ENCODE measurements at places on chromosomes 16 and 17.

DNA sequence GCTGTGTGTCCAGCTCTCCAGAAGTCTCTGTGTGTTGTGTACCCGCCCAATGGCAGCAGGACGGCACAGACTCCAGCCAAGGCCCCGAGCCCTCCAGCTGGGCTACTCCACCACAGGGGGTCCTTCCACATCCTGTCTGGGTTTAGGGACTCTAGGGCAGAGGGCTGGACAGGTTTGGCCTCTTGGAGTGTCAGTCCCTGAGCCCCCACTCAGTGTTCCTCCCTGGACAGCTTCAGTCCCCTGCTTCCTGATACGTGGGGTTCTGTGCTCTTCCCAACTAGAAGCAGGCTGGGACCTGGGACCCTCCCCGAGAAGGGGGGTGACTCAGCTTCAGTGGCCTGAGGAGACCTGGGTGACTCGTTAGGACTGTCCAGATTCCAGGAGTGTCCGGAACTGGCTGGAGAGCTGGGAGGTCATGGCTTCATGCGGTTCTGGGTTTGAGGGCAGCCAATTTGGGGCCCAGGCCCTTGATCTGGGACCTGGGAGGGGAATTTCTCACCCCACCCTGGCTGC lies 4.2 kb downstream of the CDK3 start:
- peaks cover 2% of the 10 kb centered on the region for H3K36me3 ChIP-seq
- DNase-seq: no peak
- no peaks in the 10 kb centered on the region for H3K27me3 ChIP-seq
- no peak overlapping the region for H3K4me3 ChIP-seq
- peaks cover 5% of the 10 kb centered on the region for H3K4me1 ChIP-seq

DNA sequence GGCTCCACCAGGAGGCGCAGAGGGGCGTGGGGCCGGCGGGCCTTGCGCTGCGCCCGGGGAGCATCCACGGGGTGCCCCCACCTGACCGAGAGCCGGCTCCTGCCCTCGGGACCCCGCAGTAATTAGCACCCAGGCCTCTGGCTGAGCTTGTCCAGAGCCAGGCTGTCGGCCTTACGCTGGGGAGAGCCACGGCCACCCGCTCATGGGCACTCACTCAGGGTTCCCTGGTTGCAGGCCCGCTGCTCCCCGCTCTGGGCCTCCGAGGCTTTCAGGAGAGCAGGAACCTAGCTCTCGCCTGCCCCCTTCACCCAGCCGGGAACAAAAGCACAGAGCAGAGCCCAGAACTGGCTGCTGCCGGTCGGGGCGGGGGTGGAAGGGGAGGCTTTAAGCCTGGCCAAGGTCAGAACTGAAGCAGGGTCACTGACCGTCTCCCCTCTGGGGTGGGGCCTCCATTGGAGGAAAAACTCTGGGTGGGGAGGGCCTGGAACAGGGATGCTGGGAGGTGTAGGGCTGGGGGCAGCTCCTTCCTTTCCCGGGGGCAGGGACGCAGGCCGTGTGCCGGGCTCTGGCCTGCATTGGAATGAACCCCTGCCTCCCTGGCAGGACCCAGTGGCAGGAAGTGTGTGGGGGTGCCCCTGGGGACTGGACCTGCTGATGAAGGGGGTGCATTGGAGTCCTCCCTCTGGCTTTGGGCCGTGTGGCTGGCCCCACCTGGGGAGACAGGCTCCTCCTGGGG lies 12.3 kb downstream of the GLIS2 start:
- H3K27me3 ChIP-seq: peaks cover 8% of the 10 kb centered on the region
- no peaks in the 10 kb centered on the region for H3K4me1 ChIP-seq
- peak; percentile 82 for DNase-seq
- H3K4me3 ChIP-seq: peak overlapping the region; percentile 51

- DNase-seq: no peak
- H3K4me3 ChIP-seq: no peak overlapping the region
- H3K27ac ChIP-seq: no peak overlapping the region
- H3K27me3 ChIP-seq: peaks cover 38% of the 10 kb centered on the region
These were observed 2.2 kb downstream of the TOX3 start for GRCh38 chr16:52544703-52545102.

- H3K27ac ChIP-seq: peak within 1 kb of the TSS; percentile 91
- H3K27me3 ChIP-seq: peaks cover 7% of the 10 kb centered on the region
- H3K4me3 ChIP-seq: peak within 1 kb of the TSS; percentile 89
- DNase-seq: peak; percentile 97
These were observed at the start of gene MSI2 for GRCh38 chr17:57255776-57256681. Gene MSI2, plus strand, starts transcription at chr17:57256523. Its CDS starts 220 bp downstream, at chr17:57256743.

DNA sequence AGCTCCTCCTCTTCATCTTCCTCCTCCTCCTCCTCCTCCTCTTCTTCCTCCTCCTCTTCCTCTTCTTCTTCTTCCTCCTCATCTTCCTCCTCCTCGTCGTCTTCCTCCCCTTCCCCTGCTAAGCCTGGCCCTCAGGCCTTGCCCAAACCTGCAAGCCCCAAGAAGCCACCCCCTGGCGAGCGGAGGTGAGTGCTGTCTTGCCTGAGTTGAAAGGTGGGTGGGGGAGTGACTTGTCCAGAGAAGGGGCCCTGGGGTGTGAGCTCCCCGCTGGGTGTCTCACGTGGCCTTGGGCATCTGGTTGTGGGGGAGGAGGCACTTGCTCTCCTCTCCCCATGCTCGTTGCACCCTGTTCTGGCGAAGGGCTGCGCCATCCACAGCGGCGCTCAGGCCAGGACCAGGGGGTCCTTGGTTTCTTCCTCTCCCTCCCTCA lies 8.0 kb downstream of the ELOB start:
- H3K27me3 ChIP-seq: no peaks in the 10 kb centered on the region
- peaks cover 81% of the 10 kb centered on the region for H3K36me3 ChIP-seq
- no peak overlapping the region for H3K27ac ChIP-seq
- no peak for DNase-seq

DNA sequence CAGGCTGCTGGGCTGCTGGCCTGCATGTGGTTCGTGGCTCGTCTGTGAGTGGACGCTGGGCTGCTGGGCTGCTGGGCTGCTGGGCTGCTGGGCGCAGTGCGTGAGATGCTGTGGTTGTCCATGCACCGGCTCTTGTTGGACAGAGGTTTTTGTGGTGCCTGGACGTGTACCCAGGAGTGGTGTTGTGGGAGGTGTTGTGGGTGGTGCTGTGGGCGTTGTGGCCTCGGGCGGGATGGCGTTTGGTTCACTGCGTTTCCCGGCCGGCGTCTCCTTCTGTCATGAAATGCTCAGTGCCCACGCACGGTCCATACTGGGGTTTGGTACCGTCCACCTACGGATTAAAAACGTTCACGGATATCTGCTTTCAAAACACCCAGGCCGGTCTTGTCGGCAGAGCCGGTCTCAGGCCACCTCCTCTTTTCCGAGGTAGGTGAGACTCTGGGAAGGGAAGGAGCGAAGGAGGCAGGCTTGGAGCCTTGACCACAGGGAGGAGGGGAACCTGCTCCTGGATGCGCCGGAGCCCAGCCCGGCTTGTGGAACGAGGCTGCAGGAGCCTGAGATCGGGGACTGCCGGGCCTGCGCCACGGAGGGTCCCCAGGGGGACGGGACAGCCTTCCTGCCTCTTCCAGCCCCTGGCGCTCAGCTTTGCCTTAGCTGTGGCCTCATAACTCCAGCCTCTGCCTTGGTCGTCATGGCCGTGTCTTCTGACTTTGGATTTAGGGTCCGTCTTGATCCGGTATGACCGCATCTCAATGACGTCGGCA lies 29.8 kb upstream of the GNG13 start:
- no peaks in the 10 kb centered on the region for H3K36me3 ChIP-seq
- no peak for DNase-seq
- H3K4me3 ChIP-seq: no peak overlapping the region

- no peak for DNase-seq
- peaks cover 26% of the 10 kb centered on the region for H3K4me1 ChIP-seq
- H3K27ac ChIP-seq: peak overlapping the region; percentile 99
- H3K36me3 ChIP-seq: peaks cover 28% of the 10 kb centered on the region
These were observed 18.3 kb upstream of the NUDT16L1 start for GRCh38 chr16:4674926-4675530.

DNA sequence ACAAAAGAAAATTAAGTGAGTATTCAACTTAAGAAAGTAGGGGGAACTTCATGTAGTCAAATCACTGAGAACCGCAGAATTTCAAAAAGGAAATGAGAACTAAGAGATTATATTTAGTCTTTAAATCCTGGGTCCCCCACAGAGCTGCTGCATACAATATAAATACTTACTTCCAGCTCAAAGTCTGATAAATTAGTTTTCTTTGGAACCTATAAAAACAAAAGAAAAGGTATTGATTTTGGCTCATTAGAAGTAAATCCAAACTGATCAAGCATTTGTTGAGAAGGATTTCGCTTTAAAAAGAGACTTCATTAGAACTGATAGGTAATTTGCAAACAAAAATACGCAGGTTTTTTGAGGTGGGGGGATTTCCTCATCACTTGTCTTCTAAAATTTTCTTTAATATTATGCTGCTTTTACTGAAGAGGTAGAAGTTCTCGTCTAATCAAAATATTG lies 21.9 kb downstream of the PARN start:
- H3K27me3 ChIP-seq: no peaks in the 10 kb centered on the region
- no peaks in the 10 kb centered on the region for H3K4me1 ChIP-seq
- no peak overlapping the region for H3K4me3 ChIP-seq
- no peak overlapping the region for H3K27ac ChIP-seq

GRCh38 chr17:897970-898619 lies 81.5 kb downstream of the NXN start:
- H3K4me3 ChIP-seq: no peak overlapping the region
- DNase-seq: no peak
- no peaks in the 10 kb centered on the region for H3K36me3 ChIP-seq
- H3K4me1 ChIP-seq: no peaks in the 10 kb centered on the region
- no peak overlapping the region for H3K27ac ChIP-seq

GRCh38 chr17:67438667-67439066 lies 61.6 kb downstream of the PITPNC1 start:
- no peaks in the 10 kb centered on the region for H3K27me3 ChIP-seq
- peaks cover 66% of the 10 kb centered on the region for H3K4me1 ChIP-seq
- peak overlapping the region; percentile 62 for H3K27ac ChIP-seq
- DNase-seq: no peak
- H3K36me3 ChIP-seq: no peaks in the 10 kb centered on the region

- DNase-seq: peak; percentile 82
- no peak overlapping the region for H3K27ac ChIP-seq
- no peak overlapping the region for H3K4me3 ChIP-seq
These were observed 43.3 kb downstream of the BCAS3 start for GRCh38 chr17:60720763-60721531.

DNA sequence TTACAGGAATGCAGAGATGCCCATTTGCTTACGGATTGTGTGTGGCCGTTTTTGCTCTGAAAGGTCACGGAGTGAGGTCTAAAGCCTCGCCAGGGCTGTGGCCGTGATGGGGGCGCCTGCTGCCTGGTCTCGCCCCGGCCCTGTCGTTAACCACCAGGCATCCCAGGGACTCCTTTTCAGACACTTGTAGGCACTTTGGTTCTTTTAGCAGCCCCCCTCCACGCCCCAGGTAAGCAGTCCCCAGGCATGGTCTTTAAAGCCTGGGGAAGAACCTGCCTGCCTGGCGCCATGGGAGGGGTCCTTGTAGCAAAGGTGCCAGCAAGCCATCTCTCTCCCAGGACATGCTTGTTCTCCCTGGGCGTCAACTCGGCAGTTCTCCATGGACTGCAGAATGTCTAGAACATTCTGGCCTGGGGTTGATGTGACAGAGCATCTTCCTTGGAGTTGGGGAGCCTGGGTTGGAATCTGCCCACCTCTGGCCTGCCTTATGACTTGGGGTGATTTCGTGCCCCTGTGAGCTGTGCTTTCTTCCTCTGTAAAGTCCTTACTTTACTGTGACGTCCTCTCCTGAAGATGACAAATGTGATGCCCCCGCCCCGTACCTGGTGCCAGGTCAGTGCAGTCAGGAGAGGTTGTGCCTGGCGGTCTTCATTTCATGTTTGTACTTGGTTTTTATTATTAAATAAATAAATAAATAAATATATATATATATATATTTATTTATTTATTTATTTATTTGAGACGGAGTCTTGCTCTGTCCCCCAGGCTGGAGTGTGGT lies 5.4 kb downstream of the KCTD5 start:
- peaks cover 6% of the 10 kb centered on the region for H3K36me3 ChIP-seq
- peak overlapping the region; percentile 82 for H3K4me3 ChIP-seq
- peaks cover 24% of the 10 kb centered on the region for H3K4me1 ChIP-seq
- H3K27me3 ChIP-seq: no peaks in the 10 kb centered on the region
- no peak for DNase-seq
- H3K27ac ChIP-seq: peak overlapping the region; percentile 90

GRCh38 chr16:57092786-57093411 lies 516 bp downstream of the CPNE2 start:
- peaks cover 24% of the 10 kb centered on the region for H3K27me3 ChIP-seq
- no peaks in the 10 kb centered on the region for H3K36me3 ChIP-seq
- peak; percentile 87 for DNase-seq

- no peak for DNase-seq
- H3K4me1 ChIP-seq: peaks cover 36% of the 10 kb centered on the region
- no peak overlapping the region for H3K4me3 ChIP-seq
- H3K27ac ChIP-seq: no peak overlapping the region
- H3K27me3 ChIP-seq: peaks cover 12% of the 10 kb centered on the region
These were observed 9.1 kb upstream of the MMD start for GRCh38 chr17:55430541-55431288.

GRCh38 chr17:40443196-40443987 lies at the start of gene IGFBP4:
Gene IGFBP4, plus strand, starts transcription at chr17:40443450. Its CDS starts 286 bp downstream, at chr17:40443736.
- peak; percentile 93 for DNase-seq
- peaks cover 17% of the 10 kb centered on the region for H3K36me3 ChIP-seq
- H3K4me3 ChIP-seq: peak within 1 kb of the TSS; percentile 81
- H3K27ac ChIP-seq: peak within 1 kb of the TSS; percentile 89
- H3K27me3 ChIP-seq: peaks cover 2% of the 10 kb centered on the region

DNA sequence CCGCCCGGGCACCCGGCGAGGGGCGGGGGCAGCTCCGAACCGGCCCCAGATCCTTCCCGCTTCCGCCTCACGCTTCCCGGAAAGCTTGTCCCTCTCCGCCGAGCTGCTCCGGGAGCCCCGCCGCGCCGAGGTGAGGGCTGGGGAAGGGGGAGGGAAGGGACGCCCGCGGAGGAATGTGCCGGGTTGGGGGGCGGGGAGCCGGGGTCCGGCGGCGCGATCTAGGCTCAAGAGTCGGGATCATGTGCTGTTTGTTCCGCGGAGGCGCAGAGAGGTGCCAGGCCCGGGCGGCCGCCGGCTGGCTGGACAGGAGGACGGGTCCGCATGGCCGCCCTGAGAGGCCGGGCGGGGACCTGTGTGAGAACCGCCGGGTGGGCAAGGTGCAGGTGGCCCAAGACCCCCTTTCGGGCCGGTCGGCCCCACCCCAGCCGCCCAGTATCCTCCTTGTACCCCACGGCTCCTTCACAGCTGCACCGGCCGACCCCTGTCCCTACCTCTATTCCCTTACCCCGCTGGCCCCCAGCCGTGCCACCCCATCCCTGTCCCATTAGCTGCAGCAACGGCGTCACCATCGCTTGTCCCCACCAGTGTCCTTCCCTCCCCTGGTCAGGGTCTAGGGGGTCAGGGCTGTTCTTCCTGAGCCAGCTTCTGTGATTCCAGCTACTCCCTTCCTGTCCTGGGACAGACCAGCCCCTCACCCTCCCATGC lies 429 bp downstream of the KIF1C start:
- peak overlapping the region; percentile 82 for H3K27ac ChIP-seq
- peaks cover 28% of the 10 kb centered on the region for H3K36me3 ChIP-seq
- H3K4me3 ChIP-seq: peak overlapping the region; percentile 89
